ENCODE measurements at places on chromosomes 6 and 20.

DNA sequence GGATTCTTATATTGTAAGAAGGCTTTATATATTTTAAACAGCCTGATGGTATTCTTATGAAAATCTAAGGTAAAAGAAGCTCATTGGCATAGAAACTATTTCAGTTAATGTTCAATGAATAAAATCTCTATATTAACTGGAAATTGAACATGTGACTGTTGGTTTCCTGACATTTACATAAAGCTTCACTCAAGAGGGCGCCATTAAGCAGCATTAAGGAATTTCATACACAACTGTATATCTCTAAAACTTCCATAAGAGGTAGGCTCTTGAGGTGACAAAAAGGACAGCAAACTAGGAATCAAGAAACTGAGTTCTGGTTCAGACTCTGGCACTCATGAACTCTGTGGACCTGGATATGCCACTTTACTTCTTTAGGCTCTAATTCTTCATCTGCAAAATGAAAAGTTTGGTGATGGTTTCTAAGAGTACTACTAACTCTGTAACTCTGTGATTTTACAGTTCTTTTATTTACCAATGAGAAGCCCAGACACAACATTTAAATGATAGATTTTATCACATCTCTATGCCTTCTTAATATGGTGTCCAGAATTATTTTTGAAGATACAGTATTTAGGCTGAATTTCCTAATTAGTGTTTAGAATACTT is 147.5 kb downstream of the FLRT3 start:
- no peak for DNase-seq

- no peak for DNase-seq
Measured at GRCh38 chr20:36582821-36583220, 9.4 kb downstream of the TGIF2 start.

DNA sequence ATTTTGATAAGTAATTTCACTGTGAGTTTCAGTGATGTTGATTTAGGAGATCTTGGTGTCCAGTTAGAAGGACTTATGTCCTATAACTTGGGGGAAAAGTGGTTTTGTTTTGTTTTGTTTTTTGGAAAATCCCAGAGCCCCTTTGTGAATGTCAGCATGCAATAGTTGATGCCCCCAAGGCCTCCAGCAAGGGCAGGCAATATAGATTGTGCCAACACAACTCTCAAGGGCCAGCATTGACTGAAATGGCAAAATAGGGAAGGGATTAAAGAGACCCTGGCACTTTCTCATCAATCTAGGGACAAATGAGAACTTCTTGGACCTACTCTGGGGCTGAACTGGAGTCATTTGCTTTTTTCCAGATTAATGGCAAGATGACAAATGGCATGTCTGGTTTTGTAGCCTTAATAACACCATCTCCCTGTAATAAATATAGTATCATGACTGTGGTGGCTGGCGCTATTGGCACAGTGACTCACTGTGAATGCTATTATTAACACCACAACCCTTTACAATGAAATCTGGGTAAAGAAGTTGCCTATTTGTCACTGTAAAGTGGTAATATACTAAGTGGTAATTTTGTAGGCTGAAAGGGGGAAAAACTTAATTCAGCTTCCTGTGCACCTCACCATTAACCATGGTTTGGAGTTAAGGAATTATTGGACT is 51.8 kb downstream of the ABRACL start:
- no peak for DNase-seq

- DNase-seq: no peak
Measured at GRCh38 chr20:39661833-39662232, 699.7 kb downstream of the DHX35 start.

DNA sequence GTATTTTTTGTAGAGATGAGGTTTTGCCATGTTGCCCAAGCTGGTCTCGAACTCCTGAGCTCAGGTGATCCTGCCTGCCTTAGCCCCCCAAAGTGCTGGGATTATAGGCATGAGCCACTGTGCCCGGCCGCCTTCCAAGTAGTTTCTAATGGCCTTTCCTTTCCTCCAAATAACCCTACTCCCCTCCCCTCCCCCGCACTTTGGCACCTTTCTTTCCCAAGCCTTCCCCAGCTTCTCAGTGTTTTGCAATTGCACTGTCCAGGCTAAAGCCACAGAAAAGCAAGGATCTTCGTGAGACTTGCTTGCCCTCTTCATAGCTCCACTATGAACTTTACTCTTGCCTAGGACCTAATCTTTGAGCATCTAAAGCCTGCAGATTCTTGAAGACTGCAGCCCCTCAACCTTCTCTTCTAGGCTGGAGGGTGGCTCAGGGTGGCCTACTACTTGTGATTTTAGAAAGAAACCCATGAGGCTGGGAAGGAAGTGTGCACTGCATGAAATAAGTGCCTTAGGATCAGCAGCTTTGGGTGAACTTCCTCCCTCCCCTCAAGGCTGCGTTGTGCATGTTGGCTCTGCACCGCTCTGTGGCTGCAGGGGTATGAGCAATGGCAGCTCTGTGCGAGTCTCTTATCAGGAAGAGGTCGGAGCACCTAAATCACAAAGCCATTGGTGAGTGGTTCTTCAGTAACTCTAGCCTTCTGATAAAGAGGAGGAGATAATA is 152.4 kb upstream of the SNX9 start:
- no peak for DNase-seq

DNA sequence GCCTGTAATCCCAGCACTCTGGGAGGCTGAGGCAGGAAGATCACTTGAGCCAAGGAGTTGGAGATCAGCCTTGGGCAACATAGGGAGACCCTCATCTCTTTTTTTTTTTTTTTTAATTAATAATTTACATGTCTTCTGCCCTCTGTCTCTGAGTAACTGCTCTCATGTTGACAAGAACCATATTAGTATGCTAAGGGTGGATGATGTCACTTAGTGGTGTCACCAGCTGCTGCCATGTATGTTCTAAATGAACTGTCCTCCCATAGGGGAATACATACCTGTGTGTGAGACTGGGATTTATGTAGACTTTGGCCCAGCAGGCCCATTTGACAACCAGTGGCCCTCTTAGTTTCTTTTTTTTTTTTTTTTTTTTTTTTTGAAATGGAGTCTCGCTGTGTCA is 65.6 kb downstream of the SCAND1 start:
- DNase-seq: no peak

GRCh38 chr6:109870089-109870410 is 108.1 kb upstream of the GPR6 start:
- DNase-seq: no peak

- DNase-seq: no peak
Measured at GRCh38 chr6:3205913-3206312, 21.5 kb downstream of the TUBB2B start.

- DNase-seq: no peak
Measured at GRCh38 chr20:38242848-38243708, 17.5 kb downstream of the KIAA1755 start.

DNA sequence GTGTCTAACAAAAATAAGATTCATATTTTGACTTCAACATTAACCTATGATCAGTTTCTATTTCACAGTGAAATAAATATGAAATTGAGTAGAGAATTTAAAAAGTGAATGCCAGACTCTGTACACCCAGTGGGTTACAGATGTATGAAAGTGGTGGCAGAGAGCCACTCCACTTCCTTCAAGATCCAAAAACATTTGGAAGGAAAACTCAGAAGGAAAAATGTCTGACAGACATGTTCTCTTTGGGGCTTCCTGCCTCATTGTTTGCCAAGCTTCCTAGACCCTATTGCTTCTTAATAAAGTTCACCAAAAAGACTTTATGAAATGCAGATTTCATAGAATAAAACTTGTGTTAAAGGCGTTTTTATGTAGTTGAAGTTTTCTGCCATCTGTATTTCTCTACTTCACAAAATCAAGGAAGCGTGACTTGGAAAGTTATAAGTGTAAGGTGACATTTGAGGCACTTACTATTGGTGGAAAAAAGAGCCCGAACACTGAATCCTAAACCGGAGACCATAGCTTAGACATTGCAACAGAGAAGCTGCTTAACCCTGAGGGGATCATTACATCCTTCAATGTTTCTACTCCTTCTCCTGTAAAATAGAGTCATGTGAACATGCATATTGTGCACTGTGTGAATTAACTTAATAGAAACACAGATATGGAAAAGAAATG is 12.8 kb downstream of the HMGCLL1 start:
- DNase-seq: no peak

DNA sequence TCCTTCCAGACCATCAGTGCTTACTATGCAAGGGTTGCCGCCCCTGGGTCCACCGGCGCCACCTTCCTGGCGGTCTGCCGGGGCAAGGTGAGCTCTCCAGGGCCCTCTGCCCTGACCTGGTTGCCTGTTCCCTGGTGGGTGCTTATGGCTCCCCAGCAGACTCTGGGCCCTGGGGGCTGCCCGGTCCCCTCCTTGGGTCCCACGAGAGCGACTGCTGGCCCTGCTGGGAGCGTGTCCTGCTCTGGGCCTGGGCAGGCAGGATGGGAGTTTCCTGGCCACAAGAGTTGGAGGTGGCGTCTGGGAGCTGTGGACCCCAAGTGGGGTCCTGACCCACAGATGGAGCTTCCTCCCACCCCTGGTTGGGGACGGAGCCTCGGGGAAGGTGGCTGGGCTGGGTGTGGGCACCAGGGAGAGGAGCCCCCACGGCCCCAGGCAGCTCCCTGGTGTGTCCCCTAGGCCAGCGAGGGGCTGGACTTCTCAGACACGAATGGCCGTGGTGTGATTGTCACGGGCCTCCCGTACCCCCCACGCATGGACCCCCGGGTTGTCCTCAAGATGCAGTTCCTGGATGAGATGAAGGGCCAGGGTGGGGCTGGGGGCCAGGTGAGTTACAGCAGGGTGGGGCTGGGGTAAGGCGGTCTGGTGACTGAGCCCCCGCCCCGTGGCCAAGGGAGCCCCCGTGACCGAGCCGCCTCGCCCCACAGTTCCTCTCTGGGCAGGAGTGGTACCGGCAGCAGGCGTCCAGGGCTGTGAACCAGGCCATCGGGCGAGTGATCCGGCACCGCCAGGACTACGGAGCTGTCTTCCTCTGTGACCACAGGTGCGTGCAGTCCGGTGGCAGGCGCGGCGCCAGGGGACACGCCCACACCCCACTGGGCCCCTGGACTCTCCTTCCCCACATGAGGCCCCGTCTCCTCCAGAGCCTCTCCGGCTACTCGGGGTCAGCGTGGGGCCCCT is 7.1 kb upstream of the TNFRSF6B start:
- no peak for DNase-seq

DNA sequence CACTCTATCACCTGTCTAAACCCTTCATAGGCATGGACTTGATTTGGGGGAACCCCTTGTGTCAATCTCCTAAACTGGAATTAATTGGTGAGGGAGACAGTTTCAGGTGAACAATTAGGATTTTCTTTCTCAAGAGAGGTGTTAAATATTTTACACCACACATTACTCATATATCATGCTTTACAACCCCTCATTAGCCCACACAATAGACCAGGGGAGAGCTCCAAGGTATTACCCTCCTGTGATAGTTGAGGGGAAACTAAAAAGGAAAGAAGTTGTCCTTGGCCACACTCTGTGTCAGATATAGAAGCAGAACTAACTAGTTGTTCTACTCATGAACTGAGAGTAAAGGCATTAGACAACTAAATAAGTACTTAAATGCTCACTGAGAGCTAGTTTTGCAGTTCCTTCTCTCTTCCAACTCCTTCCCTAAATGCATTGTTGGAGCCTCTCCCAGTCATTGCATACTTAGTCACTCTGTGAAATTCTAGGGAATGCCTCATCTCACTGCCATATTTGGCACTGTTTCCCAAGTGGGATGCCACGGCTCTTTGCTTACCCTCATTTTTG is 183.7 kb upstream of the CEP162 start:
- DNase-seq: no peak

GRCh38 chr20:63282946-63283345 is 10.0 kb upstream of the COL20A1 start:
- no peak for DNase-seq

DNA sequence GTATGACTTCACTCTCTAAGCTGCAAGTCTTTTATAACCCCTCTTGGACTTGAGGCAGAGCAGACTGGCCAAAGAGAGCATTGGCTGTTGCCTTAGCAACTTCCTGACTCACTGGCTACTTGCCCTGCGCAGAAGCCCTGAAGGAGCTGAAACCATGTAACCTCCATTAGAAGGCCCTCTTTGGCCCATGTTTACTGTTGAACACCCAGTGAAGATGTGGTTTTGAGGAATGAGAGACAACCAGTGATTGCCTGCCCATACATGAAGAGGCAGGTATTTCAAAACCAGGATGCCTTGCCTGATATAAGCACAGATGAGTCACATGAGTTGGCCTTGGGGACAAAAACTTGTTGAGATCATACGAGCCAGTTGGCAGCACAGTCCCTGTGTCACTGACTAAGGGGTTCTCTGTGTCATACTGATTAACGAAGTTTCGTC is 182.5 kb downstream of the EDN1 start:
- no peak for DNase-seq

- DNase-seq: no peak
Measured at GRCh38 chr6:26021001-26021349, 58.4 kb downstream of the TRIM38 start.

Data from activated CD4-positive, alpha-beta T cell treated with anti-CD3 and anti-CD28 coated beads for 24 hours (primary cell).